HT1080 (cell line): ENCODE measurements at places on chromosomes 16 and 17.
A peak's percentile ranks its signal among the peaks of the same experiment; 100 is the strongest.

DNA sequence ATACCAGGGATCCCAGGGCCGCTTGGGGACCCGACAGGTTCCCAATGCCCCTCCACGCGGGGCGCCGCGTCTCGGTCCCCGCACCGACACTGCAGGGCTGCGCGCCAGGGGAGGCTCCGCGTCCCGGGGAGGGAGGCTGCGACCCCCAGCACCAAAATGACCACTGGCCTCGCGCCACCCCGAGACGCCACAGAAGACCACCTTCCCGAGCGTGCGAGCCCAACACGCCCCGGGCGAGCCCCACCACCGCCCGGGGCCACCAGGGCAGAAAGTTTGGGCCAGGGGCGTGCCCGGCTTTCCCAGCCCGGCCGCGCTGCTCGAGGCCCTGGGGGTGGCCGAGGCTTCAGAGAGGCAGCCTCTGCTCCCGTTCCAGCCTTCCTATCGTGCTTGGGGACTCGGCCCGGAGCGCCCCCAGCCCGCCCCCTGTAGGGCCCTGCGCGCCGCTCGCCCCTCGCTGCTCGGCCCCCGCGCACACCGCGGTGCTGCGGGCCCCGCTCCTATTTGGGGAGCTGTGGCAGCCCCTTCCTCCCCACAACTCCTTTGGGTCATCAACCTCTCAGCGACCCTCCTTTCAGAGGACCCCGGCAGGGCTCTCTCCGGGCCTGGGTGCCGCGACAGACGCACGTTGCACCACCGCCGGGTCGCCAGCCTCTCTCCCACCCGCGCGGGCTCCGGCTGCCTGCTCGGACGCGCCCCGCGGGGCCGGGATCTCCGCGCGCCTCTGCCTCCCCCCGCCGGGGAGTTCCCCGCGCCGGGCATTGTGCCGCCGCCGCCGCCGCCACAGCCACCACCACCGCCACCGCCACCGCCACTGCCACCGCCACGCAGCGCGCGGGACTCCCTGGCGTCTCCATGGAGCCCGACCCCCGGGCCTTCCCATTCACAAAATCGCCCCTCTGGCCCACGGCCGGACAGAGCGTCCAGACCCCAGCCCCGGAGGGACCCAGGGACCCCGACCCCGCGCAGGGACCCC is 892 bp downstream of the RBFOX3 start:
- DNase-seq, result no peak

GRCh38 chr16:75264999-75265910 is 13.8 kb upstream of the BCAR1 start:
- DNase-seq, result no peak

DNA sequence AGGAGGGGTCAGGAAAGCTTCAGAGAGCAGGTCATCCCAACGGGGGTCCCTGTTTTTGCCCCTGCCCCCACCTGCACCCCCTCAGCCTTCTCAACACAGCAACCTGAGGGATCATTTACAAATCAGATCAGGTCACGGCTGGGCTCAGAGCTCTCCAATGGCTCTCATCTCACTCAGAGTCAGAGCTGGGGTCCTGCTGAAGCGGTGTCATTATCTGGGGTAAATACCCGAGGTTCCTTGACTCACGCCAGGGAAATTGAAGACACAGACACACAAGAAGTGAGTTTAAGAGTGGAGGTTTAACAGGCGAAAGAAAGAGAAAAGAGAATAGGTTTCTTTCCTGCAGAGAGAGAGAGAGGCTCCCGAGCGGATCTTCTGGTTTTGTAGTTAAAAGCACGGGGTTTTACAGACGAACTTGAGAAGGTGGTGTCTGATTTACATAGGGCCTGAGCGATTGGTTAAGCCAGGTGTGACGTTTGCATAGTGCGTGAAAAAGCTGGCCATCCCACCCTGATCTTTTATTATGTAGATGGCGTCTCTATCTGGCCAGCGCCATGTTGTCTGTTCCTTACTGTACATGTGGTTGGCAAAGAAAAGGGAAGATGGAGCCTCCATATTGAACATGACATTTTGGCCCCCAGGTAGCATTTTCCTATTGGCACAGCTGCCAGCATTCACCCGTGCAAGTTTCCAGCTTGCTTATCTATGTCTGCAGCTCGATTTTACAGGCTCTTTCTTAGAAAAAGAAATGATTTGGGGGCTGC is 51.4 kb downstream of the WSB1 start:
- DNase-seq, result no peak

DNA sequence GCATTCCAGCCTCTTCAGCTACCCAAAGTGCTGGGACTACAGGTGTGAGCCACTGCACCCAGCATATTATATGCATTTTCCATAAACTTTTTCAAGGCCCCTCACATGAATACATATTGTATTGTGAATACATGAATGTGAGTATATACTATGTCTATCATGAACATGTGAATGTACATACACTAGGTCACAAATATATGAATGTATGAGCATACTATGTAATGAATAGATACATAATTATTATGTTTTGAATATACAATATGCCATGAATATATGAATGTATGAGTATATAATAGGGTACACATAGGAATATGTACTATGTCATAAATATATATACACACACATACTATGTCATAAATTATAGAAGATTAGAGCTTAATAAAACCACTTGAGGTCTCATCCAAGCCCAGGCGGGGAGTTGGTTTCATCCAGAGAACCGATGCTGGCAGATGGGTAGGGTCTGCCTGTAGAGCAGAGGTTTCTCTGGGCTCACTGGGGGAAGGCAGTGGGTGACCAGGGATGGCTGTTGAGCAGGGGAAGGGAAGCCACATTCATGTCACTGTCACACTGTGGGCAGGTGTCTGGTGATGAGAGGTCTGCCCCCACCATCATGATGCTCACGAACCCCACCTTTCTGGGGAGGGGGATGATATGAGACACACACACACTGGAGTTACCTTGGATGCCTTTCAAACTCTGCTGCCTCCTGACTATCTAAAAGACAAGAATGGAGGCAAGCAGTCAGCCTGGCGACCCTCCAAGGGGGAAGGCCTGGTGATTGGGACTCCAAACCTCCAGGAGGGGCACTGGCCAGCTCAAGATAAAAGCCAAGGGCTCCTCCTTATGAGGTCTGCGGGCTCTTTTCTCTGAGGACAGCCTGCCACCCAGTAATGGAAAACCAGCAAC is 7.3 kb downstream of the C16orf95 start:
- DNase-seq, result no peak

DNA sequence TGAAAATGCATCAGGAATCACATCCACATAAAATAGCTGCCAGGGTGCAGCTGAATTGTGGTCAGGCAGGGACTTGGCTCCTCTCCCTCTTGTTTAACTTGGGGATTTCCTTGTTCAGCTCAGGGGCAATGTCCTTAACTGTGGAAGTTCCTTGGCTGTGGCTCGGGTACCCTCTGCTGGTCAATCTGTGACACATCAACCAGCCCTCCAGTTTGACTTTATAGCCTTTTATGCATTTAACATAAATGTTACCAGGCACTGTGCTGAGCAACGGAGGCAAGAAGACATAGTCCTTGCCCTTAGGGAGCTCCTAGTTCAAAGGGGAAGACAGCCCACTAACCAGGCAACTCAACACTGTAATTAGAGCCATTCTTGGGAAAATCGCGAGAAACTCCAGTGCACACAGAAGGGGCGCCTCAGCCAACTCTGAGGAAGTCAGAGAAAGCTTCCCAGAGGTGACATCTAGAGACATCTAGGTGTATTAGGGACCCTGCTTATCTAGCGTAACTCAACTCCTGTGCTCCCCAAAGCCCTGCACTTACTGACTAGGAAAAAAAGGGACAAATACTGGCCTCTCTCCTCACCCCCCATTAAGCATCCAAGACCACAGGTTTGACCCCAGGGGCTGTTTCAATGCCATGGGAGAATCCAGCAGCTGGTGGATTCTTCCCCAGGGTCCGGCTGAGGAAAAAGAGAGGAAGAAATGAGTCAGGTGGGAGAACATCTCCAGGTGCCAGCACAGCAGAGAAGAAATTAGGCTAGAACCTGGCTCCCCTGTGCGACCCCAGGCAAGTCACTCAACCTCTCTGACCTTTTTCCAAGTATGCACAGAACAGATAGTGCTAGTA is 17.3 kb upstream of the EEF2K start:
- peak; percentile 80 for DNase-seq

- no peak for DNase-seq
These were observed 78.7 kb downstream of the ZDHHC7 start for GRCh38 chr16:84932681-84933080.

DNA sequence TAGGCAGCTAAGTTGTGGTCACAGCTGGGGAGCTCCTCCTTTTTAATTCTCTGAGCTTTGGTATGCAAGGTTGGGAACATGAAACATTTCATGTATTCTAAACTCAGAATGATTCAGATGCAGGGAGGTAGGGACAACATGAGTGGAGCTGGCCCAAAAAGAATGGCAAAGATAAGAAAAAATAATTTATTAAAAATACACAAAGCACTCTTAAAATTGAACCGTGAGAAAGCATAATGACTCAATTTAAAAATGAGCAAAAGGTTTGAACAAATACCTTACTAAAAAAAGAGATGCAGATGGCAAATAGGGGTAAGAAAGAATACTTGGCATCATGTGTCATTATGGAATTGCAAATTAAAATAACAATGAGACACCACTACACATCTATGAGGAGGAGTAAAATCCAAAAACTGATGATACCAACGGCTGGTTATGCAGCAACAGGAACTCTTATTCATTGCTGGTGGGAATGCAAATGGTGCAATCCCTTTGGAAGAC is 175.6 kb upstream of the IRX3 start:
- DNase-seq, result no peak

- DNase-seq, result no peak
These were observed 26.4 kb upstream of the BEAN1 start for GRCh38 chr16:66400503-66401380.

DNA sequence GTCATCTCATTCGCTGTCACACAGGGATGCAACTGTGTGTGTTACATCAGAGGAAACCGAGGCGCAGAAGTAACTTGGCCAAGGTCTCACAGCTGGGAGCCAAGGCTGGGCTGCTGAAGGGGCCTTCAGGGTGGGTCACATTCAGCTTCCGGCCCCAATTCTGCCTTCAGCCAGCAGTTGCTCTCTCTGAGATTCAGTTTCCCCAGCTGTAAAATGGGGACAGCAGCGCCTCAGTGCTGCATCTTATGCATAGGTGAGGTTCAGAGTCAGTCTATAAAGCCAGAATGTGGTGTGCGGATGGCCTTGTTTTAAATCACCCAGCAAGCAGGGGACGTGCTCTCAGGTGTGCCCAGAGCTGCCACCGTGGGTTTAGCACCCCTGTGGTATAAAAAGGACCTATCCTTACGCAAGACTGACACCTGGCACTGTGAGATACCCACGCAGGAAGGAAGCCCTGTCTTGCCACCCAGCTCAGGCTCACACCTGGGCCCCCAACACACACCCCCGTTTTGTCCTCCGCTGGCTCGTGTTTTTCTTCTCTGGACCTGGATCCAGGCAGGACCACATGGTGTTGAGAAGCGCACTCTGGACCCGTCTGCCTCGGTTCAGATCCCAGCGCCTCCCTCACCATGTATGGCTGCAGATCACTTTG is 94.6 kb upstream of the GSE1 start:
- no peak for DNase-seq

DNA sequence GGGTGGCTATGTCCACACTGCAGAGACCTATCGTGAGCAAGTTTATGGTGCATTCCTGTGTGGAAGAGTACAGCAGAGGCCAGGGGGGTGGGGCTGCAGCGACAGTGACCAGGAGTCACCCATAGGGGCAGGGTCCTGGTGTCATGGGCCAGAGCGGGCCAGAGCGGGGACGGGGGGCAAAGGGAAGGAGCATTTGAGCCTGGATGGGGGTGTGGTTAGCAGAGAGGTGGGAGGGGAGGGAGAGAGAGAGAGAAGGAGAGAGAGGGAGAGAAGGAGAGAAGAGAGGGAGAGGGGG is 17.8 kb downstream of the JPH3 start:
- no peak for DNase-seq

GRCh38 chr17:37137070-37137610 is 188.4 kb downstream of the AATF start:
- no peak for DNase-seq

DNA sequence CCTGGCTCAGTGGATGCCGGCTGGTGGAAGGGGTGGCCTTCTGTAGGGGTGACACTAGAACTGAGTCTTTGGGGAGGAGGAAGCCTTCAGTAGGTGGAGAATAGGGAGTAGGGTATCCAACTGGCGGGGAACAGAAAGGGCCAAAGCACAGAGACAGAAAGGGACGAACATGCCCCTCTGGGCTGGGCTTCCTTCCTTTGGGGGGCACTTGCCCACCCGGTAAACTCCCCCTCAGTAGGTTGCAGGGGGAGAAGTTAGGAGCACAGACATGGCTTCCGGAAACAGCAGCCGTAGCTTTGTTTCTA is 774 bp downstream of the ENGASE start:
- DNase-seq, result no peak

- no peak for DNase-seq
These were observed 14.8 kb upstream of the PRPSAP1 start for GRCh38 chr17:76368545-76368944.

GRCh38 chr17:7586673-7587419 is 3.0 kb downstream of the SOX15 start:
- peak; percentile 80 for DNase-seq

- DNase-seq, result no peak
These were observed 95.1 kb downstream of the XYLT1 start for GRCh38 chr16:17375461-17376304.

GRCh38 chr16:83686726-83687125 is 121.1 kb upstream of the HSBP1 start:
- DNase-seq, result no peak

DNA sequence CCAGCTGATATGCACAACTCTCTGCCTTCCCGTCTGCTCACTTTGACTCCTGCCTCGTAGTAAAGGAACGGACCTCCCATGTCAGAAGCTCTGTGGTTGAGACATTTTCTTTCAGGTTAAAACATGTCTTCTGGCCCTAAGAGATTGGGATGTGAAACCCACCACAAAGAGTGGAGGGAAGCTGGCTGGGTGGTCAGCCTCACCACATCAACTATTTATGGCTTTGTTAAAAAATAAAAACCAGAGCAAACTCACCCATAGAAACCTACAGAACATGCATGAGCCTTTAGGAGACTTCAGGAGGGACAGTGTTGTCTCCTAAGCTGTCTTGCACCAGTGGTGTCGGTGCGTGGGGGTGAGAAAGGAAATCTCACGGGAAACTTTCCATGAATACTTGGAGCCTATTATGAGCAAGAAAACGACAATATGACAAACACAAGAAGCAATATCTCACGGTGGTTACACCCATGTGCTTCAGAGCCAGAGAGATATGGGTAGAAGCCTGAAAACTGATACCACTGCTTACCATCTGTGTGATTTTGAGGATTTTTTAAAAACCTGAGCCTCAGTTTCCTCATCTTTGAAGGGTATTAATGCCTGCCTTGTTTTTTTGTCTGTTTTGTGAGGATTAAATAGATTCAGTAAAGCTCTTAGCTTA is 61.7 kb upstream of the XYLT1 start:
- DNase-seq, result no peak

GRCh38 chr17:4305224-4305623 is 41.4 kb upstream of the ANKFY1 start:
- no peak for DNase-seq

- DNase-seq, result no peak
These were observed 6.5 kb downstream of the IRX5 start for GRCh38 chr16:54936979-54937670.

- peak; percentile 96 for DNase-seq
These were observed 694 bp upstream of the SRCAP start for GRCh38 chr16:30698139-30698815.
